ENCODE measurements at places on chromosomes 16 and 17. TPM values are rescaled to one million over a fixed set of nuclear protein-coding genes. Genes with fewer than 3 reads are reported as not detected.

DNA sequence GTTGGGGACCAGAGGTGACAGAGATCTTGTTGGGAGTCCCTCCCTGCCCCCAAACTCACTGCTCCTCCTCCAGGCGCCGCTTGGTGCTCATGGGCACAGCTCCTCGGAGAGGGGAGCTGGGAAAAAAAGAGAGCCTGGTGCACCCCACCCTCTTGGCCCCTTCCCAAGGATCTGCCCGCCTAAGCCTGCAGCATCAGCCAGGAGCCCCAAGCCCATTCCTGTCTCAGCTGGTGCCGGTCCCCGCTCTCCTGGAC lies 400 bp downstream of the HCFC1R1 start:
- DNase-seq = no peak

The ZSCAN10 gene
- polyA plus RNA-seq = 0.07 TPM

DNA sequence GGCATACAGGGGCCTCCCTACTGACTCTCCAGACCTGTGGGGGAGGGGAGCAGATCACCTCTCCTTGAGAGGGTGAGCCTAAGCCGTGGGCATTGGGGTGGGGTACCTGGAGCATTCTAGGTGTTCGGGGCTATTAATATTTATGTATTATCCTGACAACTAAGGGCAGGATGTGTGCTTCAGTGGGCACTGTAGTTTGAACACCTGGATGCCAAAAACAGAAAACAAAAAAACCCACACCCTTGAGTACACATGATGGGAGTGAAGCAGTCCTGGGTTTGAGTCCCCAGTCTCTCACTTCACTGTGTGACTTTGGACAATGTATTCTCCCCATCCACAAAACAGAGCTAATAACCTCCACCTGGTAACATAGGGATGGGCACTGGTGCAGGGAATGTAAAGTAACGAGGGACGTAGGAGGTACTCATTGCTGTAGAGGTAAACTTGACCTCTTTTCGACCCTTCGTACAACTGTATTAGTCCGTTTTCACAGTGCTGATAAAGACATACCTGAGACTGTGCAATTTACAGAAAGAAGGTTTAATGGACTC lies 257.8 kb downstream of the CPPED1 start:
- DNase-seq = no peak

The KRTAP3-3 gene
- polyA plus RNA-seq = not detected

Measured in heart right ventricle (tissue), 16 donors.